ENCODE measurements at places on chromosomes 1 and 21.

DNA sequence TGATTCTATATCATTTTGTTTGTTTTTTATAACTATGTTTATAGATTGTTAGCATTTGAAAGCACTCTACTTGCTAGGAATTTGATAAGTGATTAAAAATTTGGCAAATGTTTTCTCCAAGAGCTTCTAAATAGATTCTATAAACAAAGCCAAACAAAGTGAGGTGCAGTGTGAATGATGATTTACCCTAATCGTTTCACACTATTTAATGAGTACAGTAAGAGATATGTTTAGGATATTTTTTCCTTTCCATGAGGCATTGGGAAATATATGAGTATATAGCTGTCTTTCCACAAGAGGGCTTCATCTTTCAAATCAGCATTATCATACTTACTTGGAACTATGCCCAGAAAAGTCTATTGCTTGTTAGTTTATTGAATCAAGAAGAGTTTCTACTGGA, 277.0 kb upstream of the BRINP3 start:
- DNase-seq, result no peak

DNA sequence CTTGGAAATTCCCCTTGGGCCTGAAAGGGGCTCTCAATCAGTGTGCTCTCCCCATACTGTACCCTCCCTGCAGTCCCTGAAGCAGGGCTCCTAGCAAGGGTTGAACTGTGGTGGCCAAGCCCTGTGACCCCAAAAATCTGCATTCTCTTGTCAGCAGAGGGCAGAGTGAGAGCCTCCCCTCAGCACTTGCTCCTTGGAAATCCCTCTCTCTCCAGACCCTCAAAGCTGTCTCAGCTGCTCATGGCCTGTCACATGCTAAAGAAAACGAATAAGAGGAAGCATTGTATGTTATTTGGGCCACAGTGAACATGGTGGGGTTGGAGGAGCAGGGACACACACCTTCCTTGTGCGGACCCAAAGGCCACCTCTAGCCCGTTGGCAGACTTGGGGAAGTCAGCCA, 47.2 kb upstream of the SYNC start:
- DNase-seq, result no peak

DNA sequence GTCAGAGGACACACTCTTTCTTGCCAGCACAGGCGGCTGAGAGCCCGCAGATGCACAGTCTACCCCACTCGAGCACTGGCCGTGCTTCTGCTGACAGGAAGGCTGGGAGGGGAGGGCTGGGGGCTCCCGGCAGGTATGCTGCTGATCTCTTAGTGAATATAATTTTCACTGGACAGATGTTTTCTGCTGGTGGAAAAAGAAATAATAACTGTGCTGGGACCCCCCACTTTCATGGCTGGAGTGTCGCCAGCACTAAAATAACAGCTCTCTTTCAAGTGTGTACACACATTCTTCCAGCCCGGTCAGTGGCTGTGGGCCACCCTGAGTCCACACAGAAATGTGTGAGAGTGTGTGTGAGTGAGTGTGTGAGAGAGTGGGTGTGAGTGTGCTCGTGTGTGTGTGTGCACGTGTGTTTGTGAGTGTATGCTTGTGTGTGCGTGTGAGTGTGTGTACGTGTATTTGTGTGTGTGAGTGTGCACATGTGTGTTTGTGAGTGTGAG, 167.7 kb upstream of the USP24 start:
- no peak for DNase-seq

DNA sequence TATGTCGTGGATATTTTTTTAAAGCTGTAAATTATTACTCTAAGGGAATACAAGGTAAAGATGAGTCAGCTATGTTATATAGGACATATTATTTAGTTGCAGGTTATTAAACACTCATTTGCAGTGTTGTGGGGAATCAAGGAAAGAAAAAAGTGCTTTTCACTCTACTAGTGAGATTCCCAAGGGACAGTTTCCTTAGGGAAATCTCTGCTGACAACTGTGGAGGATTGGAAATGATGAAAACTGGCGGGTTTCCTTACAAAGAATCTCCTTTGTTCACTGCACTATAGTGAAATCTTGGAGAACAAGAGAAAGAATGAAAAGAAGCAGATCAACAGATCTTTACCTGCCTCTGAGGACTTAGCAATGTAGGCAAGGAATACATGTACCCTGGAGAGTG, 24.5 kb upstream of the TRIM45 start:
- no peak for DNase-seq

DNA sequence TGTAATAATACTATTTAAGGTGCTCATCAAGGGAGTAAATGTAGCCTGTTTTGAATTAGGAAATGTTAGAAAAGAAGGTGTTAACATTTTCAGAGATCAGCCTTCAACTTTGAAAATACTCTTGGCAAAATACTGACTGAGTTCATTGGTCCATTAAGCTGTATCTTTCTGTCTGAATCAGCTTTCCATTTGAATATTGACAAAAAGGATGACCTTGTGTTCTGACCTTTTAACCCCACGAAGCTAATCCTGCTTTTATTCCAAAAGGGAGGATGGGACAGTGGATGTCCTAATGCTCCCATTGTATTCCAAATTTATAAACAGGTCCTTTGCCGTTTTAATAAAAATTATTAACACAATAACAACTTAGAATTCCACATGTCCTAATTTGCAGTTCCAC, 259.7 kb upstream of the NRIP1 start:
- no peak for DNase-seq

DNA sequence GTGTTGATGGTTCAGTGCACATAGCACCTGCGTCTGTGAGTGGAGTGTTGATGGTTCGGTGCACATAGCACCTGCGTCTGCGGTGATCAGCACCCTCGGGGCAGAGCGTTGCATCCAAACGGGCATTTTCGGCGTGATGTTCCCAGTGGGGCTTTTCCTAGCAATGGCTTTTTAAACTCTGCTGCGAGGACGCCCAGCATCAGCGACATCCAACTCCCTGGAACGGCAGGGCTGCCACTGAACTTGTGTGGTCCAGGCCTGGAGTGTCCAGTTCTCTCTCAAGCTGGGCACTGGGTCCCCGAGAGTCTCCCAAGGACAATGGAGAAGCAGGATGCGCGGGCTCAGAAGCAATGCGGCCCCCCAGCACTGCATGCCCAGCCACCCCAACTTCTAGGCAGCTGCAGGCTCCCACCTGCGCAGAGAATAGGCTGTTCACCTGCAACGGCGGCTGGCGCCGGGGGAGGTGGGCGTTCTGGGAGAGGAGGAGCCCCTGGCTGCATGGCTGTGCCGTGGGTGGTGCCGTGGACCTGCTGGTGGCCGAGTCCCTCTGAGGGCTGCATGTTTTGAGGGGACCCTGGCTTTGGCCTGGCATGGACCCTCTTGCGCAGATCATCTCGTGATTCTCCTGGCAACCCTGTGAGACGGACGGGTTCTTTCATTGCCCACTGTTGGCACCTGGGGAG, 10.1 kb upstream of the C1orf174 start:
- DNase-seq, result no peak

GRCh38 chr21:38787461-38788274, 18.1 kb upstream of the ETS2 start:
- DNase-seq, result no peak

DNA sequence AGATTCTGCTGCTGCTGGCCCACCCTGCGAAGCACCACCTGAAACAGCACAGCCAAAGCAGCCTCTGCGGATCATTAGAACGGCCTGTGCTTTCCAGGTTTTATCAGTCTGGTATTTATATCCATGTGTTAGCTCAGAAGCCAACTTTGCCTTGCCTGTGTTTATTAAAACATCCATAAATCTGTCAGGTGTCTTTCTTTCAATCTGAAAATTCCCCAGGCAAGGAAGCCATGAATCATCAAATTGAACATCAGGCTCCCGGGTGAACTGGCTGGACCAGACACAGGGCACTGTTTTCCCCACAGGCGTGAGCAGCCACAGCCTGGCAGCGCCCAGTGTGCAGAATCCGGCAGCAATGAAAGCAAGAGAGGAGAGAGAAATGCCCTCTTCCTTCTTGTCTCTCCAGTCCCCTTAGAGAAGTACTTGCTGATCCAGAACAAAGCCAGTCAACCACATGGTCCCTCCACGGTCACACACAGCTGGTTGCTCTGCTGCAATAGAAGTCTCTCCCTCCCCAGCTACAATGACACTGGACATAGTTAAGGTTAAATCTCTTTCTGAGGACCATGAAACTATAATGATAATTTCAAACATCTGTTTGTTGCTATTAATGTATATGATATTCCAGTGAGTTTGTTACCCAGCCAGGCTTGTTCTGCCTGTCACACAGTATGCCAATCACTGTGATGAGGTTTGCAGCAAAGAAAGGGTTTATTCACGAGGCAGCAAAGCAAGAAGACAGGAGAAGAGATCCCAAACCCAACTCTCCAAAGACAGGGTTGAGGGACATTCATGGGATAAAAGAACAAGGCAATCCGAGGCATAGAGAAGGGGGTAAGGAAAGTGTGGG, 212.1 kb upstream of the FMN2 start:
- DNase-seq, result no peak

DNA sequence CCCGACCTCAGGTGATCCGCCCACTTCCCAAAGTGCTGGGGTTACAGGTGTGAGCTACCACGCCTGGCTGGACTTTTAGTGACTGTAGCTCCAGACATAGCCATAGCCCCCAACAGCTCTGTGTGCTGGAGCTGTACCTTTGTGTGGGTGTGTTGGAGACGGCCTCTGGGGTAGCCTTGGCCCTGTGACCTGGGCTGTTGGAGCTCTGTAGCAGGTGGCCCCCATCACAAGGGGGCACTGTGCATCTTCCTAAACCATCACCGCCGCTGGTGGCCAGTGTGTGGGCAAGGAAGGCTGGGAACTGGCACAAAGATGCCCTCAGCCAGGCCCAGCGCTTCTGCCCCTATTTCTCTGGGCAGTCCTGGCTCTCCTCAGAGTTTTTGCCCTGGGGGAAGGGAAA, 38.4 kb upstream of the FOXO6 start:
- DNase-seq, result no peak

GRCh38 chr1:24319312-24319863, at the start of gene GRHL3:
Gene GRHL3, plus strand, starts transcription at chr1:24319357. Its CDS starts 195 bp downstream, at chr1:24319552.
- DNase-seq, result no peak

- no peak for DNase-seq
Measured at GRCh38 chr1:38133304-38133703, 86.7 kb upstream of the POU3F1 start.

DNA sequence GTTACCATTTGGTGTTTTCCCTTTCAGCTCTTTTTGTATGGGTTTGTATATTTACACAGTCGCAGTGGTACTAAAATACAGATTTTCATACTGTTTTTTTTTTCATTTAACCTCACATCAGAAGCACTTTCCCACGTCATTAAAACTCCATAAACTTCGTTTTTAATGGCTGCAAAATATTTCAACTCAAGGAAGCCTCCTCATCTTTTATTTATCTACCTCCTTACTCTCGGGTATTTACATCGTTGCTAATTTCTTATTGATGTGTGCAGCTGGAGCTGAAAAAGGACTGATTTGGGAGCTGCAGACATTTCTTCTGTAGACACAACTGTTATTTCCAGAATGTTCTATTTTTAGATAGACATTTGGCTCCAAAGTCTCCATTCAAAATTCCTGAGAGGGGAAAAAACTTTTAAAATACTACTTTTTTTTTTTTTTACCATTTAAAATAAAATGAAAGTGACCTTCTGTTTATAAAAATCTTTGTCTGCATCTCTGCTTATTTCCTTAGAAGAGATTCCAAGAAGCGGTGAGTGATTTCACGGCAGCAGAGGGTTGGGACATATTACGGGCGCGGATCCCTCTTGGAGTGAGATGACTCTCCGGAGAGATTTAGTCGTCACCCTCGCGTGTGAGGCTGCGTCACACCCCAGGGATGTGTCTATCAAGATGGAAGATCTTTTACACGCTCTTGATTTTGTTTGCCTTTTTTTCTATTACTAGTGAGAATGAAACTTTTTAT, 10.1 kb downstream of the RUNX3 start:
- peak; percentile 53 for DNase-seq

DNA sequence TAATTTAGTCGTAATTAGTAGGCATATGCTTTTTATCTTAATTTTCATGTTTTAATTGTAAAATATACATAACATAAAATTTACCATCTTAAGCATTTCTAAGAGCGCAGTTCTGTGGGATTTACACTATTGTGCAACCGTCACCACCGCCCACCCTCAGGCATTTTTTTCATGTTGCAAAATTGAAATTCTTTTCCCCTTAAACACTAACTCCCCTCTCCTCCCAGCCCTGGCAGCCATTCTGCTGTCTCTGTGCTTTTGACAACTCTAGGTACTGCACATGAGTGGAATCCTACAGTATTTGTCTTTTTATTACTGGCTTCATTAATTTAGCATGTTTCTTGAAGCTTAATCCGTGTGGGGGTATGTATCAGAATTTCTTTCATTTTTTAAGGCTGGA, 7.8 kb downstream of the PIK3CD start:
- DNase-seq, result peak; percentile 38

DNA sequence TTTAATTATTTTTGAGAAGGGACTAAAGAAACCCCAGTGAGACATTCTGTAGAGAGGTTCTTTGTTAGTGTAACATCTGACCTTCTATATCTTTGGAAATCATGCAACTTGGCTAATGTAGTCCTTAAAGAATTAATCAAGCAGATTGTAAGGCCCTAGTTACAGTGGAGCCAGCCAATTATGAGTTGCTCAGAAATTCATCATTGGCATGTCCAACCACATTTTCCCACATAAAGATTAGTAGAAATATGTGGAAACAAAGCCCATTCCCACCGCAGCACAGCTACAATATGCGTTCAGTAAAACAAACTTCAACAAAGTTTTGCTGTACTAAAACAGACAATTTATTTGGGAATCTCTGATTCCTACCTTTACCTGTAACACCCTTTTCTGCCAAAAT, 27.8 kb downstream of the WNT2B start:
- DNase-seq, result peak; percentile 67

DNA sequence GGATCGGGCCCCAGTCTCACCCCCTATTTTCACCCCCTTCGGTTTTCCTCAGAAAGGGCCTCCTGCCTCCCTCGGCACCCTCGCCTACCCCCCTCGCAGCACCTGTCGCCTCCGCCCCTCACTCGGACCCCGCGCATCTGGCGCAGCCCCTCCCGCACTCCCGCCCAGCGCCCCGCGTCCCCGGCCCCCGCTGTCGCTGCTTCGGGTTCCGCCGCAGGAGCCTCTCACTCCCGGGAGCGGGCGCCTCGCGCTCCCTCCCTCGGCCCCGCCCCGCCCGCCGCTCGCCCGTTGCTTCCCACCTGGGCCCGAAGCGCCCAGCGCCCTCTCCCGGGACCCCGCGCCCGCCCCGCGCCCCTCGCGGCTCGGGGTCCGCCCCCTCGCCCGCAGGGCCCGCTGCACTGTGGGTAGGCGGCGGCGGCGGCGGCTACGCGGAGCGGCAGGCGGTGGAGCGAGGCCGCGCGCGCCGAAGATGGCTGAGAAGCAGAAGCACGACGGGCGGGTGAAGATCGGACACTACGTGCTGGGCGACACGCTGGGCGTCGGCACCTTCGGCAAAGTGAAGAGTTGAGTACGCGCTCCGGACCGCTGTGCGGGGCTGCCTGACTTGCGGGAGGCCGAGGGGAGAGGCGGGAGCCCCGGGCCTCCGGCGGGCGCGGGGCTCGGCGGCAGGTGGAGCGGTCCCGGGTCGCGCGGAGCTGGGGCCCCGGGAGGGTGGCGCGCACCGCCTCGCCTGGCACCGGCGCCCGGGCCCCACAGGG, at the start of gene PRKAA2:
PRKAA2 (plus strand) TSS at position 396 of the 758 bp plus-strand sequence; CDS start at position 470, 74 bp downstream.
- no peak for DNase-seq

- no peak for DNase-seq
Measured at GRCh38 chr1:193019442-193020026, 39.6 kb downstream of the UCHL5 start.

Measured in GM04503 (cell line).